A549 treated with CORT108297 at 1 μM for 4 hours (cell line): ENCODE measurements at places on chromosomes 2 and 18. TPM values are rescaled to one million over a fixed set of nuclear protein-coding genes. Genes with fewer than 3 reads are reported as not detected.

The CRYGC gene
- not detected in 5 replicates for total RNA-seq

The CNDP1 gene
- total RNA-seq: not detected in 5 replicates

The NOSTRIN gene
- 1.3 to 2.1 TPM (median 1.7 TPM) in 5 replicates for total RNA-seq

The IL1F10 gene
- total RNA-seq: not detected in 5 replicates

The IL1RN gene
- 0.30 to 0.46 TPM (median 0.46 TPM) in 5 replicates for total RNA-seq

The C2orf92 gene
- 0.91 to 1.4 TPM (median 1.1 TPM) in 5 replicates for total RNA-seq

The IL36B gene
- 0.09 to 0.19 TPM in 2 of 5 replicates, not detected in the others for total RNA-seq

The EML4 gene
- 24.4 to 29.6 TPM (median 28.2 TPM) in 5 replicates for total RNA-seq

The ATRAID gene
- total RNA-seq: 208 to 219 TPM (median 213 TPM) in 5 replicates

The DSEL gene
- total RNA-seq: 0.27 to 0.40 TPM (median 0.34 TPM) in 5 replicates

The MOCOS gene
- total RNA-seq: 2.5 to 3.7 TPM (median 3.1 TPM) in 5 replicates

The CD28 gene
- total RNA-seq: not detected in 5 replicates

The LINC00305 gene
- not detected in 5 replicates for total RNA-seq

The ICOS gene
- not detected in 5 replicates for total RNA-seq

The R3HDM1 gene
- total RNA-seq: 22.0 to 28.9 TPM (median 27.0 TPM) in 5 replicates

The SP9 gene
- 2.0 to 3.2 TPM (median 2.8 TPM) in 5 replicates for total RNA-seq

The IL18R1 gene
- total RNA-seq: 0.77 to 1.1 TPM (median 0.90 TPM) in 5 replicates

The RGPD3 gene
- total RNA-seq: 0.12 to 0.20 TPM (median 0.16 TPM) in 5 replicates

The POMC gene
- total RNA-seq: not detected in 5 replicates

The MYO7B gene
- 0.09 to 0.27 TPM (median 0.13 TPM) in 5 replicates for total RNA-seq

The ACYP2 gene
- total RNA-seq: 7.6 to 8.3 TPM (median 7.8 TPM) in 5 replicates

The HOXD12 gene
- total RNA-seq: not detected in 5 replicates

The EFEMP1 gene
- 28.8 to 60.6 TPM (median 43.3 TPM) in 5 replicates for total RNA-seq

The EVA1A gene
- 10.7 to 13.6 TPM (median 11.5 TPM) in 5 replicates for total RNA-seq

The ASXL3 gene
- not detected in 5 replicates for total RNA-seq

The PRKCE gene
- 7.7 to 10.5 TPM (median 9.2 TPM) in 5 replicates for total RNA-seq

The CDH19 gene
- total RNA-seq: 0.62 to 1.8 TPM (median 1.1 TPM) in 5 replicates

The BCL11A gene
- 0.04 to 0.20 TPM (median 0.10 TPM) in 4 of 5 replicates, not detected in the other for total RNA-seq

The TMEM37 gene
- 1.1 to 2.1 TPM (median 1.8 TPM) in 5 replicates for total RNA-seq

The CYS1 gene
- total RNA-seq: 0.81 to 1.8 TPM (median 1.3 TPM) in 5 replicates

The ACMSD gene
- not detected in 5 replicates for total RNA-seq

The FN1 gene
- total RNA-seq: 146 to 255 TPM (median 174 TPM) in 5 replicates

The CD8B2 gene
- not detected in 5 replicates for total RNA-seq

The RUFY4 gene
- total RNA-seq: not detected in 5 replicates

The FHL2 gene
- total RNA-seq: 63.4 to 81.4 TPM (median 73.1 TPM) in 5 replicates

The TCF23 gene
- total RNA-seq: not detected in 5 replicates

The ANKRD62 gene
- not detected in 5 replicates for total RNA-seq

The HRH4 gene
- not detected in 5 replicates for total RNA-seq

The GDF7 gene
- 0.03 to 0.08 TPM (median 0.06 TPM) in 5 replicates for total RNA-seq

The DSC2 gene
- total RNA-seq: 0.94 to 1.6 TPM (median 1.2 TPM) in 5 replicates

The STAT1 gene
- 56.4 to 64.2 TPM (median 61.2 TPM) in 5 replicates for total RNA-seq

The USP34 gene
- total RNA-seq: 45.6 to 59.2 TPM (median 47.5 TPM) in 5 replicates

The AGFG1 gene
- total RNA-seq: 106 to 132 TPM (median 120 TPM) in 5 replicates

The CCDC74B gene
- total RNA-seq: 4.4 to 8.4 TPM (median 6.9 TPM) in 5 replicates

The GKN2 gene
- total RNA-seq: 2.4 to 4.1 TPM (median 2.9 TPM) in 5 replicates

The ALPP gene
- 0.59 to 0.81 TPM (median 0.74 TPM) in 5 replicates for total RNA-seq

The ZNF804A gene
- total RNA-seq: not detected in 5 replicates

The PID1 gene
- 2.9 to 3.8 TPM (median 3.2 TPM) in 5 replicates for total RNA-seq

The EFHD1 gene
- total RNA-seq: 1.9 to 2.9 TPM (median 2.5 TPM) in 5 replicates

The C1QL2 gene
- total RNA-seq: 0.06 to 0.20 TPM (median 0.07 TPM) in 5 replicates

The SERPINB2 gene
- 0.03 to 0.09 TPM (median 0.05 TPM) in 3 of 5 replicates, not detected in the others for total RNA-seq

The TRIP12 gene
- 65.4 to 124 TPM (median 86.2 TPM) in 5 replicates for total RNA-seq

The ACVR1C gene
- 0.02 TPM in 3 of 5 replicates, not detected in the others for total RNA-seq

The CCDC148 gene
- total RNA-seq: 0.22 to 0.45 TPM (median 0.39 TPM) in 5 replicates
